ENCODE measurements at places on chromosomes 2 and 18.

GRCh38 chr18:27803957-27804356 is 373.0 kb downstream of the CDH2 start:
- no peak for DNase-seq

GRCh38 chr2:146317959-146318358 is 1526.9 kb upstream of the ACVR2A start:
- no peak for DNase-seq

GRCh38 chr18:8629602-8630001 is 20.4 kb downstream of the RAB12 start:
- no peak for DNase-seq

GRCh38 chr2:48124592-48124991 is 218.3 kb upstream of the FBXO11 start:
- DNase-seq, result no peak

DNA sequence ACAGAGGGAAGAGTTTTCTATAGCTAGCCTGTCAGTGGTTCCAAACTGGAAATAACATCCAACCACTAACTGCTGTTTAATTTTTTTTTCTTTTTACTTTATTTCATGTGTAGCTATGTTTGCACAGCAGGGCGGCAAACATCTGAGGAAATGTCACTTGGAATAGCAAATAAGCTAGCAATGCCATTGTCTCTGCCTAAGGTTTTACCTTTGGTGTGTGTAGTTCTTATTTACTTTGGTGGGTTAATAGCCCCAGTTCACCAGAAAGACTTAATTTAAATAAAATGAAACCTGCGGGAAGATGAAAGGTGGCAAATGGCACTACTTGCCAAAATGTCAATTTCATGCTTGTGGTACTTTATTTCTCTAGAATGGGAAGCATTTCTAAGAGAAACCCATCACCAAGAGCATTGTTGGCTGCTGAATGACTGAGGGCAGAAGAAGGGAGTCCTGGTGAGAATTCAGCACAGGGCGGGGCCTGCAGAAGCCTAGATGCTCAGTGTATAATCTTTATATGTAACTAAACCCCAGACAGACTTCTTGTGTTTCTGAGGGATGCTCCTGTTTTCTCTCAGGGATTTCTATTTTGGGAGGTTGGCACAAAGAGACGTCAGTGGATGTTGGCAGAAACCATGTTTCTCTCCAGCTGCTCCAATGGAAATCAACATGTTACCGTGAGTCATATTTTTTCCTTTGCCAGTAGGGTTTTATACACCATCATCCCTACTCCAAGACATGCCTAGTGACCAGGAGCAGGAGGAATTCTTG is 300.4 kb upstream of the NT5C1B start:
- DNase-seq, result no peak

- no peak for DNase-seq
Measured at GRCh38 chr2:206176121-206176520, 16.4 kb downstream of the EEF1B2 start.

DNA sequence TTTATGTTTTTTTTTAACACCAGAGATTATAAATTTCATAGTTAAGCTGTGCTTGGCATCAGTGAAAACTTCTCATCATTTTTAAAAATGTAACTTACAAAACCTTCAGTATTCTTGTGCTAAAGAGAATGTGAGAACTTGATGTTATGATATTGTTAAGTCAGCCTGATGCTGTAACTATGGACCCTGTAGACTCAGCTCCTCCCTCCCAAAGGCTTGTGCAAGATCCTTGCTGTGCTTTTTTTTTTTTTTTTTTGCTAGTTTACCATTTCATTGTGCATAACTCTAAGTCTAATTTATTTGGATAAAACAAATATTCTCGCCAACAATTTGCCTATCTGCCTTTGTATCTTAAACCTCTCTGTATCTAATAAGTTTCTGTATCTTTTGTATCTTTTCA is 12.9 kb upstream of the TFPI start:
- DNase-seq, result no peak

- no peak for DNase-seq
Measured at GRCh38 chr2:127581516-127582490, 46.3 kb downstream of the MYO7B start.

DNA sequence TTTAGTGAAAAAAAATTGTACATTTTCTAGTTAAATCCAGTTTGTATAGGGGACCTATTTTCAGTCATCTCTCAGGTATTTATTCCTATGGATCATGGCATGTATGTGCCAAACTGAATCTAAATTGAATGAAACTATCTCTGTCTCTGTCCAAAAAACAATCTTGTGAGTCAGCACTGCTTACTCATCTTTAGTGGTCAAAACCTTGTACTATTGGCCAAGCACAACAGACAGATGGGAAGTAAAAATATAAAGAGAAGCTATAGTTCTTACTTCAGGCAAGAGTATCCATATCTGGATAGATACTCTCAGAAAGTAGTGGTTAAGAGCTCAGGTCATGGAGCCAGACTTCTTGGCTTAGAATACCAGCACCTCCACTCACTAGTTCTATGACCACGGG is 76.0 kb upstream of the KLHL14 start:
- no peak for DNase-seq
